Occipital lobe (tissue), 3 donors: ENCODE measurements at places on chromosomes 16 and 17.

DNA sequence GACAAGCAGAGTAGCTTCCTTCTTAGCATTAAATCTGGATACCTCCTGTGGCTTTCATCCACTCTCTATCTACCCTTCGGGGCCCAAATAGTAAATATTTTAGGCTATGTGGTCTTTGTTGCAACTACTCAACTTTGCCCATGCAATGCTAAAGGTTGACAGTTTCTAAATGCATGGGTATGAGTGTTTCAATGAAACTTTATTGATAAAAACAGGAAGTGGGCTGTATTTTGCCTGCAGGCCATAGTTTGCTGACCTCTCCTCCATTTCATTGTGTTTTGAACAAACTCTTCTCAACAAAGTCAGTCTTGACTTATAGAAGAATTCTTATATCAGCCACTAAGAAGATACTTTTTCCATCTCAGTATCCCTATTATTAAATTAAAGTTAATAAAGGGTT lies 34.1 kb downstream of the ACSM2A start:
- no peak for DNase-seq

- DNase-seq: no peak
These were observed 40.2 kb upstream of the BHLHA9 start for GRCh38 chr17:1229900-1230501.

DNA sequence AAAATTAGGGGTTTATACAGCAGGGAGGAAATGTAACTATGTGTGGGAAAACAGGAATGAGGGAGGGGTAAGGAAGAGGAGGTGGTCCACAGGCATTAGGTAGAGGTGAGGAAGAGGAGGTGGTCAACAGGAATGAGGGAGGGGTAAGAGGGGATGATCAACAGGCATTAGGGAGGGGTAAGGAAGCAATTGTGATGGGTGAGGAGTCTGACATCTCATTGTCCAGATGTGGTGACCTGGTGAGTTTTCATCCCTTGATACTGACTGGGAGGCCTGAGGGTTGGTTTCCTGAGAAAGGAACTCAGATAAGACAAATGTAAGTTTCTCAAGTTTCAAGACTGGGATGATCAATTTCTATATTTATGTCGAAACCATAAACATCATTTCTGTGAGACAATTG lies 206.2 kb upstream of the C16orf82 start:
- no peak for DNase-seq

DNA sequence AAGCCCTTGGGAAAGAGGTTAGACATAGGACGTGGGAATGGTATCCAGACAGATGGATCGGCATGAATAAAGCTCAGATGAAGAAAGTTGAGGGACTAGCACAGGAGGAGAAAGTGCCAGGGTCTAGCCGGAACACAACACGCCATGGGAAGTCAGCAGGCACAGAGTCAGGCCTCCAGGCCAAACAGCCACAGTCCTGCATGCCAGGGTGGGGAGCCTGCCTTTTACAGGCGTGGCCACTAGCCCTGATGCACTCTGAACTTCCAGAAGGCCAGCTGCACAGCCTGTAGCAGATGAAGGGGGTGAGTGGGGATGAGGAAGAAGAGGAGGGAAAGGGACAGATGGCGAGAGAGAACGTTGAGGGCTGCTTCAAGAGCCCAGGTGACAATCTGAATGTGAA lies 5.2 kb downstream of the B9D1 start:
- no peak for DNase-seq

DNA sequence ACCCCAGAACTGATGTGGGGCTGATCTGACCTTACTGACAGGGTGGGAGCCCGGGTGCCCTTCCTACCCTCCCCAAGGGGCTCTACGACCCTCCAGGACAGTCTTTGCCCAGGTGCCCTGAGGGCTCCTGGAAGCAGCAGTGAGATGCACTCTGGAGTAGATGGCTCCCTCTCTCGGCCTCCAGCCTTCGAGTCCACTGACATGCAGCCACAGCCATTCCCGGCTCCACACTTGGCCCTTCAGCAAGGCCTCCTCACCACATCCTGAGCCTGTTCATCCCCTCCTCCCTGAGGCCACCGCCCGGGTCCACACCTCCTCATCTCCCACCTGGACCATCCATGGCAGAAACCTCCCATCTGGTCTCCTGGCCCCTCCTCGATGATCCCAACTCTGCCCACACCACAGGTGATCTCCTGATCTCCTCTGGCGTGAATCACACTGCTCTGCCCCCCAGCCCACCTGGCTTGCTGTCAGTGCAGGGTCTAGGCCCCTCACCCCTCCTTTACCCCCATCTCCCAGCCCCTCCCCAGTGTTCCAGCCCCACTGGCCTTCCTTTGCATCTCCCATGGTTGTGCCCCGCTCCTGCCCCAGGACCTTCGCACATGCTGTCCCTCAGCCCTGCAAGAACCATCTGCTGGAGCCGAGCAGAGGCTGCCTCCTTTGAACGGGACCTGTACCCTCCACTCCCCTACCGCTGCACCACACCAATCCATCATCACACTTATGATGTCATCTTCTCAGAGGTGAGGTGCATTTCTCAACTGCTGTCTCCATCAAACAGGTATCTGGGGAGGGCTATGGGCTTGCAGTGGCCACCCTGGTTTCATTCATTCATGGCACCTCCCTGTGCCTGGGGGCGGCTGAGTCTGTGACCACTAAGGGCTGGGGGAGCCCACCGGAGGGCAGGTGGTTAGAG lies 44.7 kb downstream of the SOCS1 start:
- DNase-seq: no peak
